ENCODE measurements at places on chromosomes 7 and 10.

GRCh38 chr10:52308251-52309031 lies 5.6 kb upstream of the DKK1 start:
- no peaks in the 10 kb centered on the region for H3K36me3 ChIP-seq
- no peaks in the 10 kb centered on the region for H3K4me1 ChIP-seq
- DNase-seq, result no peak

DNA sequence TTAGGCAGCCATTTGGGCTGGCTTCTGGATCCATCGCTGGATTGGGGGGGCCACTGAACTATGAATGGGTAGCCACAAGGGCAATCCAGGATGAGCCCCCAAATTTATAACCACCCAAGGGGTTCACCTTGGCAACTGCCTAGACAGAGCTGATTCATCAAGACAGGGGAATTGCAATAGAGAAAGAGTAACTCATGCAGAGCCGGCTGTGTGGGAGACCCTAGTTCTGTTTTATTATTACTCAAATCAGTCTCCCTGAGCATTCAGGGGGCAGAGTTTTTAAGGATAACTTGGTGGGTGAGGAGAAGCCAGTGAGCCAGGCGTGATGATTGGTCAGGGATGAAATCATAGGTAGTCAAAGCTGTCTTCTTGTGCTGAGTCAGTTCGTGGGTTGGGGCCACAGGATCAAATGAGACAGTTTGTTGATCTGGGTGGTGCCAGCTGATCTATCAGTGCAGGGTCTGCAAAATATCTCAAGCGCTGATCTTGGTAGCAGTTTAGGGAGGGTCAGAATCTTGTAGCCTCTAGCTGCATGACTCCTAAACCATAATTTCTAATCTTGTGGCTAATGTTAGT lies 57.9 kb downstream of the DNAJB9 start:
- DNase-seq, result no peak
- no peaks in the 10 kb centered on the region for H3K4me1 ChIP-seq
- H3K36me3 ChIP-seq, result no peaks in the 10 kb centered on the region
- peaks cover 24% of the 10 kb centered on the region for H3K27me3 ChIP-seq
- no peak overlapping the region for H3K4me3 ChIP-seq
- H3K27ac ChIP-seq, result no peak overlapping the region

- H3K27me3 ChIP-seq, result peaks cover 3% of the 10 kb centered on the region
- H3K27ac ChIP-seq, result no peak overlapping the region
- H3K4me3 ChIP-seq, result no peak overlapping the region
- peak; percentile 30 for DNase-seq
- H3K36me3 ChIP-seq, result no peaks in the 10 kb centered on the region
- peaks cover 29% of the 10 kb centered on the region for H3K4me1 ChIP-seq
These were observed 171.9 kb downstream of the USP6NL start for GRCh38 chr10:11439523-11440053.

- peaks cover 15% of the 10 kb centered on the region for H3K36me3 ChIP-seq
- H3K4me1 ChIP-seq, result peaks cover 9% of the 10 kb centered on the region
- no peaks in the 10 kb centered on the region for H3K27me3 ChIP-seq
- no peak overlapping the region for H3K27ac ChIP-seq
- no peak for DNase-seq
- no peak overlapping the region for H3K4me3 ChIP-seq
These were observed 19.3 kb downstream of the ZNF786 start for GRCh38 chr7:149071182-149071635.

DNA sequence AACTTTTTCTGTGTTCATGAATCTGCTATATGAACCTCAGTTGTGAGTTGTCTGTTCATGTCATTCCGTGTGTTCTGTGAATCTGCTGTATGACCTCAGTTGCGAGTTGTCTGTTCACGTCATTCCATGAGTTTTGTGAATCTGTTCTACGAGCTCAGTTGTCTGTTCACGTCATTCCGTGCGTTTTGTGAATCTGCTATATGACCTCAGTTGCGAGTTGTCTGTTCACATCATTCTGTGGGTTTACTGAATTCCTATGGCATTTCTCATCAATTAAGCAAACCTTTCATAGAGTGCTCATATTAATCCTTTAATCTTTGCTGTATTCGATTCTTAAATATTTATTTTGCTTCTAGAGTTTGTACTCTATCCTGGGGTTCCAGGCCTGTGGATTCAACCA lies 150.6 kb downstream of the DIP2C start:
- no peak overlapping the region for H3K27ac ChIP-seq
- H3K36me3 ChIP-seq, result no peaks in the 10 kb centered on the region
- no peaks in the 10 kb centered on the region for H3K4me1 ChIP-seq
- H3K27me3 ChIP-seq, result peaks cover 30% of the 10 kb centered on the region
- no peak for DNase-seq
- no peak overlapping the region for H3K4me3 ChIP-seq
